RWPE1 (cell line): ENCODE measurements at places on chromosomes 5 and 9.

DNA sequence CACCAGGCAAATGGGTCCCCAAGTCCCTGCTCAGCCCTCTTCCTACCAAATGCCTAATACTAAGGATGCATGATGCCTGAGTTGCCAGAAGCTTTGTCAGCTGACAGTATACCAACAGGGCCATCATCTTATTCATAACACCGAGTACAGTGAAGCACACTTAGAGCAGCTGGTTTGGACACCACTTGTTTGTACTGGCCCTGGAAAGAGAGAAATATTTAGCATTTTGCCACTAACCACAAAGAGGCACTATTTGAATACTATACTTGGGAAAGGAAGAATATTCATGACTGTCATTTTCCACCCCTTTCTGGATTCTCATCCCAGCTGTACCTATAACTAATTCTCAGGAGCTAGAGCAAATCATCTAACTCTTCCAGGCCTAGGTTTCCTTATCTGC, 364.4 kb upstream of the KIF2A start:
- no peak for DNase-seq

- peak; percentile 30 for DNase-seq
Observed at GRCh38 chr5:138653502-138653901, 78.3 kb upstream of the HSPA9 start.

DNA sequence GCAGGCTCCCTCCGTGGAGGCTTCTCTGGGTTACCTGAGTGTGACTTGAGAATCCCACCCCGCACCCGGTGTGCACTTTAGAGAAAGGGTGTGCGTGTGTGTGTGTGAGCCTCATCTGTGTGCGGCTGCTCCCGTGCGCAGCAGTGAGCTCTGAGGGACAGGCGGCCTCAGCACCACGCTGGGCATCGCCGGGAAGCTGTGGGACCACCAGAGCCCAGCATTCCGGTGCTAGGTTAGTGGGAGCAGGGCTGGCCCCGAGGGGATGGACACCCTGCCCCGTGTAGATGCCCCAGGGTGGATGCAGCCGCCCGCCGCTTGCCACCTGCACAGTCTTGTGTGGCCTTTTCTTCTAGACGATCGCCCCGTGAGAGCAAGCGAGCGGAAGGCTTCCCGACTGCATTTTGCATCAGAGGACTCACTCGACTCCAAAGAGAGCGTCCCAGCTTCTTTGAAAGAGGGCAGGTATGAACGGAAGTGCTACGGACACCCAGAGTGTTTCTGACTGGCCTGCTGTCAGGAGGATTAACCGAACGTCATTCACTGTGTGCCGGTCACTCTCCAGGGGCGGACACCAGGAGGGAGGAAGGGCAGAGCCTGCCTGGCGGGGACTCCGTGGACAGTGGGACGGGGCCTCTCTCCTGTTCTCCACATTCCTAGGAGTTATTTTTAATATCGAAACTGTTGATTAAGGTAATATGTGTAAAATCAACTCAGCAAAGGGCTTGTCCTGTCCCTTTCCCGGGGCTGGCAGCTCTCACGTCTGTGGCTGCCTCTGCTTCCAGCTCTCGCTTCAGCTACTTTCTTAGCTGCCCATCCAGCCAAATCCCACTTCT, 12.2 kb downstream of the CEP72 start:
- no peak for DNase-seq

- DNase-seq, result no peak
Observed at GRCh38 chr9:128298535-128299482, 22.7 kb downstream of the SWI5 start.

DNA sequence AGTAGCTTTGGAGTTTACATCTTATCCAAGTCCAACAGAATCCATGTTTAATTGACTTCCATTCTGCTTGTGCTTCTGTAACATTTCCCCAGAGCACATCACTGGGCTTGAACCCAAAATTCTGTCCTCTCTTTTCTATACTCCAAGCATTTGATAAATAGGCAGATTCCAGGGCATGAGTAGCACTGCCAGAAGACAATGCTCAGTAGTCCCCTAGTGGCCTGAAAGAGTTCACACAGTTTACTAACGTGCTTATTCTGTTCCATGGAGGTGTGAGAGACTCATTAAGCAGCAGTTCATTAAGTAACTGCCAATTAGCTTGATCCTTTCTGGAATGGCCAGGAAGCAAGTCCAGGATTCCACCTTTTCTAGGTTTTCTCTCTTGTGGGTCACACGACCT, 9.4 kb upstream of the GABRA6 start:
- no peak for DNase-seq

DNA sequence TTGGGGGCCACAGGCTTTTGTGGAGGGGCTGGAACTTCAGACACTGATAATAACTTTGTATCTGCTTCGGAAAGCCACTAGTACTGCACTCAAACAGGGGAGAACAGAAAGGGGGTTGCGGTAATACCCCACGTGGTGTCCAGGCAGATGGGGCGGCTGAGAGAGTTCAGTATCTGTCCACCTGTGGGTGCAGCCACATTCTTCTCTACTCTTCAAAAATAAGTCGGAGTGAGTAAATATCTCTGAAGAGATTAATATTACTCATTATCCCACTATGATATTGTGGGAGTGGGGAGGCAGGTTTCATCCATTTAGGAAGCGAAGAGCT, 102.1 kb upstream of the SSBP2 start:
- DNase-seq, result no peak

DNA sequence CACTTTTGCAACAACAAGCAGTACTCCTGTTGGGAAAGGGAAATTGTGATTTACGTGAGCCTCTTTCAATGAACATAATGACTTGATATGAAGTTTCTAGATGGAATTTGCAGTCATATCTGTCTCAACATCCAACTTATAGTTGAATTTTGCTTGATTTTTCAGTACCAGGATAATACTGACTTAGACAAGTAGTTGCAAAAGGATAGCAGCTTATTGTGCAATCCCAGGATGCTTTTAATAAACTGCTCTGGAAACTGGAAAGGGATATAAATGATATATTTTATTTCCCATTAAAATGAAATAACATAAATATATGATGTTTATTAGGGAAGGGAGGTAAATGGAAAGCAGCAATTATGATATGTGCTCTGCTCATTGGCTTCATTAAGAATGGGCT, 174.4 kb upstream of the RGMB start:
- DNase-seq, result no peak

GRCh38 chr9:134178394-134178767, 14.0 kb upstream of the RNU6ATAC start:
- no peak for DNase-seq

- peak; percentile 53 for DNase-seq
Observed at GRCh38 chr5:130323804-130324454, 419.7 kb downstream of the CHSY3 start.

DNA sequence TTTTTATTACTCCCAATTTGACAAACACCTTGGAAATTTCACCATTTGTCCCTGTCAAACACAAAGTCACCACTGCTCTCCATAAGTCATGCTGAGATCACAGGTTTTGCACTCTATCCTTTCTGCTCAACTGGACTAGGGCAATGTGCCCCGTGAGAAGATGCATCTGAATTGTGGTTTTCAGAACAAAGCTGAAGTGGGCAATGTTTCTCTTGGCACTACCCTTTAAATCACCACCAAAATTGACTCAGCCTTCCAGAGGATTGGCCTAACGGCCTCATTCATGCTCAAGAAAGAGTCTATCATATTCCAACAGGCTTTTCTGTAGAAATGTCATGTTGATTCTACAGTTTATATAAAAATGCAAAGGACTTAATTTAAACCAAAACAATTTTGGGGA, 81.0 kb upstream of the TRIO start:
- DNase-seq, result no peak

GRCh38 chr9:134423166-134423565, 96.9 kb downstream of the RXRA start:
- DNase-seq, result no peak

DNA sequence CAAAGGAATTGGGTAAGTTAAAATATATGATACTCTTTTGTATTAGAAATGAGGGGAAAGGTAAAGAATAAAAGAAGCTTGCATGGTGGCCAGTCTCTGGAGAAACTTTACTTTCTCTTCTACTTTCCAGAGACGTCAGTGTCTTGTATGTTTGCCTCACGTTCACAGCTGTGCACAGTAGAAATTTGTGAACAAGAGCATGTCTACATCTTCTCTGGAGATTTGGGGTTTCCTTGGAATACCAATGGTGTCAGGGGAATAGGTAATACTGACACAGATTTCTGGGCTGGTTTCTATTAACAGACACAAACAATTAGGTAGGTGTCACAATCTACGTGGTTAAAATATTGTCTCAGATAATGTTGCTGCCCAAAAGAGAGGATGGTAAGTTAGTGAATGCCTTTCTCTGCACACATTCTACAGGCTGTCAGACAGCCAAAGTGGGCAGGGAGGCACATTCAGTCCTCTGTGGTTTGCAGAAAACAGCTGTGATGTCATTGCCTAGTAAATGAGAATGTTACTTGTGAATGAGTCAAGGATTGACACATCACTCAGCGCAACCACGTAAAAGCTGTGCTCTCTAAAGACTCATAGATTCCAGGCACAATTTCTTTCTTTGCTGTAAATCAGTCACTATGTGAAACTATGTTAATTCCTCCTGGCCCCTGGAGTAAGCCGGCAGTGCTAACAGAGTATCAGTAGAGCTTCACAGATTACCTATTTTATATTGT, 397.1 kb downstream of the MAN2A1 start:
- peak; percentile 62 for DNase-seq

GRCh38 chr9:135468854-135469521, 10.6 kb upstream of the PPP1R26 start:
- DNase-seq, result peak; percentile 41

DNA sequence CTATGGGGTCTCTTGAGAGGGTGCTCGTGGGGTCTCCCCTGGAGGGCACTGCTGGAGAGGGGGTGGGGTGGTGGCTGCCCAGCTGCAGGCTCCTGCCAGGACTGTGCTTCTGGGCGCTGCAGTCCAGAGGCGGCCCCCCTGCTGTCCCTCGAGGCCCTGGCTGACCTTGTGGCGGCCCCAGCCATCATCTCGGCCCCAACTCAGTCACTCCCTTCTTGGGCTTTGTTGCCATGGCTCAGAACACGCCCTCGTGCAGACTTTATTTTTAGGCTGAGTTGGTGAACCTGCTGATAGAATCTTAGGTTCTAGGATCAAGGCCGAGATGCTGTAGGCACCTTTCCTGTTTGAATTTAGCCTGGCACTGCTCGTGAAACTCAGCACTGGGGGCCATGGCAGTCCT, 22.8 kb downstream of the FBXW5 start:
- DNase-seq, result no peak

DNA sequence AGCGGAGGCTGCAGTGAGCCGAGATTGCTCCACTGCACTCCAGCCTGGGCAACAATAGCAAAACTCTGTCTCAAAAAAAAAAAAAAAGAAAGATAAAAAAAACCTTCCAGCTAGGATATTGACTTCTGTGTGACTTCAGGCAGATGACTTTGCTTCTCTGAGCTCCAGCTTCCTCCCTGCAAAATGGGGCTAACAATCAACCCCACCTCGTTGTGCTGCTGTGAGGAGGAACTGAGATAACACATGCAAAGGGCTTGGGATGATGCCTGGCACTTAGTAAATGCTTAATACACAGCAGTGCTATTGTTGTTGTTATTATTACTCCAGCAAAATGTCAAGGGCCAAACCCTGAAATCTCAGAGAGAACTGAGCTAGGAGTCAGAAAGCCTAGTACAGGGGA, 3.5 kb upstream of the CDX1 start:
- no peak for DNase-seq

GRCh38 chr9:82934949-82935348, 128.0 kb downstream of the RASEF start:
- peak; percentile 63 for DNase-seq

DNA sequence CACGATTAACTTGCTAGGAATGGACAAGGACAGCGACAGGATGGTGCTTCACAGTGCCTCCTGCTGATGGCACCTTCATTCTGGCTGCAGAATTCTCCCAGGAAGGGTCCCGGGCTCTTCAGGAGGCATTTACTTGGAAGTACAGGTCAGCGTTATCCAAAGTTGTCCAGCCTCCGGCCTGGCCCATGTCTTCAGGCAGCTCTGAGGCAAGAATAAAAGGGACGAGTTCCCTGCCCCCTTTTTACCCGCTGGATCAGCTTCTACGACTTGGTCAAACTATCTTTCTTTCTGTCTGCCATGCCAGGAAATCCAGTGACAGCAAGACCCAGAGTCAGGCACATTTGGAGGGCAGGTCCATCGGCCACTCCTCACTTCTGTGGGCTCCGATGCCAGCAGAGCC, 23.4 kb upstream of the GABBR2 start:
- no peak for DNase-seq

GRCh38 chr9:125161284-125161918, 18.1 kb upstream of the SCAI start:
- no peak for DNase-seq

- DNase-seq, result no peak
Observed at GRCh38 chr9:113522858-113523257, 59.3 kb downstream of the RGS3 start.

GRCh38 chr9:81851340-81851739, 76.9 kb upstream of the SPATA31D4 start:
- DNase-seq, result no peak

DNA sequence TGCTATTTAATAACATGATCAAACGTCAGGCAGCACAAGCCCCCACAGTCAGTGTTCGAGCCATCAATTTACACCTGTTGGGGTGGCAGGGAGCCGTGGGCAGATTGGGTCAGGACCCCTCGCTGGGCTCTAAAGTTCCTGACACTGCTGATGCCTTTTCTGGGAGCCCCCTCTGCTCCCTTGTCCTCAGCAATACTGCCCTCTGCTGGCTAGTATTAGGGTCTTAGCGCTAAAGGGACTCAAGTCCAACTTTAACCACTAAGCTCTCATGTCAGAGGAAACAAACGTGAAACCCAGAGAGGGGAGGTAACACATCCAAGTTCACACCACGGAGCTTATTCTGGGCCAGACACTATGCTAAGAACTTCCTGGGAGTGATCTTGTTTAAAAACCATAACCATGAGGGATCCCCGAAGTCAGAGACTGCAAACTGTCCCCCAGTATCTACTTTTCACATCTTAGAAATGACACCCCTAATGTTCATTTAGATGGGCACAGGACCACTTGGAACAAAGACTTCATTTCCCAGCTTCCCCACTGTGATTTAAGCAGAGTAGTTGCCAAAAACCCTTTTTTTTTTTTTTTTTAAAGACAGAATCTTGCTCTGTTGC, 20.4 kb downstream of the ANKS6 start:
- DNase-seq, result peak; percentile 73

- no peak for DNase-seq
Observed at GRCh38 chr5:52725808-52726207, 61.9 kb upstream of the ITGA1 start.

GRCh38 chr9:79014929-79015699, 556.7 kb upstream of the TLE4 start:
- peak; percentile 36 for DNase-seq

- DNase-seq, result no peak
Observed at GRCh38 chr9:98607787-98608186, 100.9 kb downstream of the GABBR2 start.

DNA sequence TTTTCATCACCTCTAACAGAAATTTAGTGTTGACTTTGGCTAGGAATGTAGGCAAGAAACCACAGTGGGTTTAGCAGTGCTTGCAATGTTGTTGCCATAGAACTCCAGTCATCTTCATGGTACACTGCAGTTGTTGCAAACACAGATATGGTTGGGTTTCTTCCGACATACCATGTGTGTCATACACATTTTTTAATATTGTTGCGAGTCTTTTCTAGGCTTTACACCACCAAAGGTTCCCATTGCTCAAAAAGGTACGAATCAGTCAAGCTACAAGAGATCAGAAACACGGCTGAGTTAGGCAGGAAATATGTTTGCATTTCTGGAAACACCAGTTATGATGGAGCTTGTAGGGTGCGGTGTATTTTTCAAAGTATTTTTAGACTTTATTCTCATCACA, 172.4 kb downstream of the SYK start:
- DNase-seq, result no peak
